ENCODE measurements at places on chromosomes 16 and 17.

GRCh38 chr17:81481073-81481799 is 31.4 kb downstream of the ACTG1 start:
- DNase-seq, result peak; percentile 40

DNA sequence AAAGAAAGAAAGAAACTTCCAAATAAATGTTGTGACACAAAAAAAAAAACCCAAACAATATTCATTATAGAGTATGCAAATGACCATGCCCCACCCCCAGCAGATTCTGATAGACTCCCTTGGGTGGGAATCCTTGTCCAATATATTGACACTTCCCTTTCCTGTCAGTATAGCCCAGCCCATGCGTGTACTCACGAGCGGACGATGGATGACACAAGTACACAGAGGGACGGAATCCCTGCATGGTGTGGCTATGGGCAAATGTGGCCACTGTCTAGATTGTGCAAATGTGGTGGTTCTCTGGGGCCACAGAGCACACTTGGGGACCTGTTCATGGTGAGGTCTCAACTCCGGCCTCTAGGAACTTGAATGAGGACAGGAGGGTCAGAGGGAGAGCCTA is 3.1 kb downstream of the RAB37 start:
- DNase-seq, result no peak

- DNase-seq, result peak; percentile 87
Measured at GRCh38 chr16:8962393-8963009, 1.2 kb downstream of the USP7 start.

- peak; percentile 16 for DNase-seq
Measured at GRCh38 chr16:883340-883739, 82.8 kb upstream of the GNG13 start.

- no peak for DNase-seq
Measured at GRCh38 chr17:59287891-59288290, 43.6 kb upstream of the YPEL2 start.

GRCh38 chr17:10091046-10091445 is 107.4 kb downstream of the GAS7 start:
- DNase-seq, result no peak

- DNase-seq, result no peak
Measured at GRCh38 chr16:74563828-74564263, 43.1 kb downstream of the GLG1 start.

GRCh38 chr16:71645450-71645849 is 19.5 kb downstream of the MARVELD3 start:
- no peak for DNase-seq

DNA sequence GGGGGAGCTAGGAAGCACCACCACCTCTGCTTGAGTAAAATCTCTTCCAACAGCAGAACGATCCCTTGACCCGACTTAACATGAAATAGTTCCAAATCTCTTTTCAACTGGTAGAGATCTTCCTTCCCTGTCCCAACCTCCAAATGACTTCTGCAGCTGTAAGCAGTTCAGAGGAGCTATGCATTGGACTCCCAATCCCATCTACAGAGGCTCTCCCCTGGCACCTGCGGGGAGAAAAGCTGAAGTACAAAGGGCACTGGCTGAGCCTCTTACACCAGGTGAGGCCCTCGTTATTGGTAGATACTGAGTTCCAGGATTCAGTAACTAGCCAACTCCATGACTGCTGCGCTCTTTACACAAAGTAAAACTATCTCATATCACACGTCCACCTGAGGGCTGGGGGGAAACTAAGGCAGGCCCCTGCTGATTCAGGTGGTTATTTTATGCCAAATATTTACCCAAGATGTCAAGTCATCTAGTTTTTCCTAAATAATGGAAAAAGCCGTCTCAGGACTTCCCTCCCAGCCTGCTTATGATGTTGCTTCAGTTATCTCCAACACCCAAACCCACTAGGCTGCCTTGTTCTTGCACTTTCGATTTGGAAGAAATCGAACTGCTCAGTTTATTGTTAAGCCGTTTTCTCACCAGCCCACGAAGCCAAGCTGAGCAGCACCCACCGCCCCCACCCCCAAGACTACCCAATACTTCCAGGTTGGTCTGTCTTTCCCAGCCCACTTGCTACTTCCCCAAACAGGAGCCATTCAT is 3.2 kb downstream of the ACTG1 start:
- DNase-seq, result peak; percentile 42

DNA sequence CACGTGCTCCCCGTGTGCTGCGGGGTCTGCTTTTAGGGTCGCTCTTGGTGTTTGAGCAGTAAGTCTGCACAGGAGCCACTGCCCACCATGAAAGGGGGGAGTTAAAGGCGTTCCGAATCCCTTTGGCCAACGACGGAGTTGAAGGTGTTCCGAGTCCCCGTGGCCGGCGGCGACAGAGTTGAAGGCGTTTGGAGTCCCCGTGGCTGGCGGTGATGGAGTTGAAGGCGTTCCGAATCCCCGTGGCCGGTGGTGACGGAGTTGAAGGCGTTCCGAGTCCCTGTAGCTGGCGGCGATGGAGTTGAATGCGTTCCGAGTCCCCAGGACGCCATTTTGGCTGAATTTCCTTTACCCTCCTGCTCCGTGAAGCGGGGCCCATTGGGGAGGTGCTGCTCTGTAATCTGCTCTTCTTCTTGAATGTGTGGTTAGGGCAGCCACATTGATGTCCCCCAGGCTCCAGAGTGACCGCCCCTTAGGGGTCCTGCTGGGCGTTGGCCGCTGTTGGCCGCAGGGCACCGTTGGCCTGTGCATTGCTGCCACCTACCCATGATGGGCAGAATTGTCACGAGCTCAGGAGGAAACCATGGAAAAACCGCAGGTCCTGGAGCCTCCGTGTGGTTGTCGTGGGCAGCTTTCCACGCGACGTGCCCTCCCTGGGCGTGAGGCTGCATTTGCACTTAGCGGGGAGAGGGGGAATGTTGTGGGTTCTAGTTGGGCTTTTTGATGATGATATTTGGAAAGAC is 73.7 kb upstream of the ZNF750 start:
- DNase-seq, result peak; percentile 29

GRCh38 chr17:76659928-76660655 is 16.5 kb upstream of the ST6GALNAC1 start:
- DNase-seq, result no peak

DNA sequence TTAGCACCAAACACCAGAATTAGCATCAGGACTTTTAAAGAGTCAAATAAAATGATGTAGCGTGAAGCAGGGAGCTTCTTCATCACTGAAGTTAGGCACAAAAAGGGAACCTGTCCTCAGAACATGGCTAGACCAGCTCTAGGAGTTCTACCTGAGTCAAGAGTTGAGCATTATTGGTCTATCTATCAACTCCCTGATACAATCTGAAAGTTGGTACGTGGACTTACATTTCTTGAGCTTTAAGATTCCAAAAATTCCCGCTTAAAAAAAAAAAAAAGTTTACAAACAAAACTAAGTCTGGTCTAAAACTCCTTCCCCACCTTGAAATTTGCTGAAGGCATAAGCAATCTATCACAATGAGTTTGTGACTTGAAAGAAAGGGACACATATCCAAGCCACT is 12.3 kb downstream of the TLE7 start:
- no peak for DNase-seq

GRCh38 chr16:7624871-7625766 is 292.5 kb downstream of the RBFOX1 start:
- DNase-seq, result no peak

- no peak for DNase-seq
Measured at GRCh38 chr16:70576431-70577255, 53.0 kb downstream of the SF3B3 start.

- DNase-seq, result no peak
Measured at GRCh38 chr16:89685916-89686315, 573 bp upstream of the CDK10 start.

DNA sequence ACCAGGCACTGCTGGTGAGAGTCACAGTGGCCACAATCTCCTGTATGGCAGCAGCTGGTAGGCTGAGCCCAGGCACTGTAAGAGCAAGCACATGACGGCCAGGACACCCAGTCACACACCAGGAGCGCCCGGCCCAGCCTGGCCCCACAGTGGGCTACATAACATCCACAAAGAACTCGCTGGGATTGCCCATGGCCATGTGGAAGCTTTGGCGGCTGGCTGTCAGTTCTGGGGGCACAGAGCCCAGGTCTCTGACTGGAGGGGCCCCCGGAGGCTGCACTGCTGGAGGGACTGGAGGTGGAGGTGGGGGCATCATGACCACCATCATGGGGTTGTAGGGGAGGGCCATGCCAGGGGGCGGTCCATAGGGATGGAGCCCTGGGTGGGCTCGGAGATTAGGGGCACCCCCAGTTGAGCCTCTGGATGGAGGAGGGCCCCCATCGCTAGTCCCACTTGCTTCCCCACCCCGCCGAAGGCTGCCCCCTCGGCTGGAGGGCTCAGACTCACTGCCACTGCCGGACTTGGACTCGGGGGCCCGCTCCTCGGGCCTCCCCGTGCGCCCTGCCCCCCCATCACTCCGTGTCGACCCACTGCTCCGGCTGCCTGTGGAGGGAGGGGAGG is 6.1 kb downstream of the ACADVL start:
- DNase-seq, result no peak

DNA sequence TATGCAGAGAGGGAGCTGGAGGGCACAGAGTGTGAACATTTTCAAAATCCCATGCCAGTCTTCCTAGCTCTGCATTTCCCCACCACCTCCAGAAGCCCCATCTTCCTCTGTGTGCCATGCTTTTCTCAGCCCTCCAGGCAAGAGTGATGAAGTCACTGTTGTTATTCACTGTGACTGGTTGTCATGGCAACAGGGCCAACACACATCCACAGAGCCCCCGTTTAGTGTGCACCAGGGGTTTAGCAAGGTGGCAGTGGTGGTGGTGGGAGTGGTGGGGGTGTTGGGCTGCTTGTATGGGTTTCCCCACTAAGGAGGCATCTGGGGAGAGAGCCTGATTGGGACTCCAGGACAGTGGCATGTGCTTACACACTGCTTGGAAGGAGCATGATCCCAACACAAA is 309.9 kb upstream of the ASIC2 start:
- no peak for DNase-seq

DNA sequence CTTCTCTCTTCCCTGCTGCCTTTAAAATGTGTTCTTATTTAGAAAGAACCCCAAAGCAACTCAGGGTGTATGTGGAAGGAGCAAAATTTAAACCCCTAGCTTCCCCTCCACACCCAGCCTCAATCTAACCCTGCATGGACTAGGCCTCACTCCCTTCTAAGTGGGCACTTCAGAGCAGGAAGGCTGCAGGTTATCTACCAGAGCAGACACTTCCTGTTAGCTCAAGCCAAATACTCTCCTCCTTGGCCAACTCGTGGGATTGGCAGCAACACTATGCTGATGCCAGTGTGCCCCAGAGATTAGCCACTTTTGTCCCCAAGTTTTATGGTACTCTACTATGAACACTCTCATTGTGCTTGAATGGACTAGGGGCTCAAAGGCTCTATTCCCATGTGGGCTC is 35.6 kb downstream of the CCDC42 start:
- DNase-seq, result no peak

GRCh38 chr17:48051706-48052486 is 3.7 kb downstream of the NFE2L1 start:
- DNase-seq, result no peak

- DNase-seq, result no peak
Measured at GRCh38 chr17:30571921-30572320, 94.7 kb downstream of the GOSR1 start.

All from activated naive CD4-positive, alpha-beta T cell treated with anti-CD3 and anti-CD28 coated beads for 36 hours (primary cell).